Ascending aorta (tissue), 2 donors: ENCODE measurements at places on chromosomes 6 and 20.

- no peak for DNase-seq
Observed at GRCh38 chr20:43728686-43729255, 2.0 kb upstream of the GTSF1L start.

DNA sequence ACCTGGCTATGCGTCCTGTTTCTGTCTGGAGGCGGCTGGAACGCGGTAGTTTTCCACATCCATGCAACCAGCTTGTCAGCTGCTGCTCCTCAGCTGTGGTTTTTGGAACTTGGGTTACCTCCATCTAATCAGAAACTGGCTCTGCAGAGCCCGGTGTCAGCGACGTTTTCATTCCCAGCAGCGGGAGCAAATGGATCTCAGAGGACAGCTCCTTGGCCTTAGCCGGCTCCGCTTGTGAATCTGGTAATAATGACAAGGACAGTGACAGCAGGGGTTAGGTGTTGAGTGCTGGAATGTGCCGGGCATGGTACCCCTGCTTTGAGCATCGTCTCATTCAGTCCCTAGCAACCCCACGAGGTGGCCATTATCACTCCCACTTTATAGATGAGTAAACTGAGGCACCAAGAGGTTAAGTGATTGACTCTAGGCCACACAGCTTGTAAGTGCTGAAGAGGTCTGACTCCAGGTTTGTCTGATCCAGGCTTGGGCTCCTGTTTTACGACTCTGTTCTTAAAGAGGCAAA, 1.3 kb downstream of the SLCO4A1 start:
- DNase-seq, result no peak

DNA sequence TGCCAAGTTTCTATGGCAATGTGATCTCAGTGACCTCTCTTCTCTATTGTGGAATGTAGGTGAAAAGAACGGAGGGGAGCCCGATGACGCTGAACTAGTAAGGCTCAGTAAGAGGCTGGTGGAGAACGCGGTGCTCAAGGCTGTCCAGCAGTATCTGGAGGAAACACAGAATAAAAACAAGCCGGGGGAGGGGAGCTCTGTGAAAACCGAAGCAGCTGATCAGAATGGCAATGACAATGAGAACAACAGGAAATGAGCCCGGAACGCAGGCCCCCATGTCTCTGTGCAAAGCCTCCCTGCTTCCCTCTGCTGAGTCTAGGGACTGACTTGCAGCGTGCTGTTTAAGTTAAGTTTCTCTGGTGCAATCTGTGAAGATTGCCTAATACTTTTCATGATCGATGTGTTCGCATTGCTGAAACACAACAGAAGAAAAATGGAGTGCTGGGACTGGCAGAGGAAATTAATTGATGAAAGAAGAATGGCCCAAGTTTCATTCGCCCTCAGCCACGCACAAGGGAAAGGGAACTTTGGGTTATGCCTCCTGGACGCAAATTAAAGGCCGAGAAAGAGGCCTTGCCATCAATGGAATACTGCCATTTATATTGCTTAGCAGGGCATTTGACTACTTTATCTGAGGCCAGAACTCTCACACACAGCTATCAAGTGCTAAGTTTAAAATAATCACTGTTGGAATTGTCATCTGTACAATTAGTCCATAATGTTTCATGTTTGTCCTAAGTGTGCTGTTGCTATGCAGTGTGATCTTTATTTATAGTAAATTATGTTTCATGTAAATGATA, 146.4 kb downstream of the AKAP7 start:
- peak; percentile 65 for DNase-seq

DNA sequence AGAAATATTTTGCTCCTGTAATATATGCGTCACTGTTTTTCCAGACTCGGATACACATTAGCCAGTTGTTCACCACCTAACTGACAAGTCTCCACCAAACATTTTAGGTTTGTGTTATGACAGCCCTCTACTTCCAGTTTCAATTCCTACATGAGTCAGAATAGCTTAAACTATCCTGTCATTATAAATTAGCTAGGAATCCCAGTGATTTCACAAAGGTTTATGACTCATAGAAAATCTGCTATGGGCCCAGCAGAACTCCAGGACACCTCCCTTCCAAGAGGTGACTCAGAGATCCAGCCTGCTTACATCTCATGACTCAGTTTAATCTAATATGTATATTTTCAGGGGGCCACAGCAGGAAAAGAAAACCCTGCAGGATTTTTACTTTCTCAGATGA, 17.4 kb upstream of the PLCB4 start:
- no peak for DNase-seq

DNA sequence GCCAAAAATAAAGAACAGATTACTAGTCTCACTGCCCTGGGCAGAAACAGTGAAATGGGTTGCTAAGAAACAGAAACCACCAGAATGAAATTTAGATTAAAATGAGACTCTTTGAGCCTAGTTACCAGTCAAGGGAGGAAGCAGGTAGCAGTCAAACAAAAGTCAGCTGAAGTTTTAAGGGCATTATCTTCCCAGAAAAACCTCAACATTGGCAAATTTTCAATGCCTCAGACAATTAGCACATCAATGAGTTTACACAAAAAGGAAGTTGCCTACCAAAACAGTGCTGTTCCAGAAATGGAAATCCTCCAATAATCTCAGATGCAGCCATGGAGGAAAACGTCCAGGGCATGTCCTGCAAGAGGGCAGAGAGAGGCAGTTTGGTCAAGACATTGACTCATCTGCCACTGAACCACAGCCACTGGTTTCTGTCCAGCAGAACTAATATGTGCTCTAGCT, 399.7 kb upstream of the ADGRB3 start:
- DNase-seq, result no peak

- no peak for DNase-seq
Observed at GRCh38 chr6:122289762-122290539, 109.5 kb upstream of the HSF2 start.

DNA sequence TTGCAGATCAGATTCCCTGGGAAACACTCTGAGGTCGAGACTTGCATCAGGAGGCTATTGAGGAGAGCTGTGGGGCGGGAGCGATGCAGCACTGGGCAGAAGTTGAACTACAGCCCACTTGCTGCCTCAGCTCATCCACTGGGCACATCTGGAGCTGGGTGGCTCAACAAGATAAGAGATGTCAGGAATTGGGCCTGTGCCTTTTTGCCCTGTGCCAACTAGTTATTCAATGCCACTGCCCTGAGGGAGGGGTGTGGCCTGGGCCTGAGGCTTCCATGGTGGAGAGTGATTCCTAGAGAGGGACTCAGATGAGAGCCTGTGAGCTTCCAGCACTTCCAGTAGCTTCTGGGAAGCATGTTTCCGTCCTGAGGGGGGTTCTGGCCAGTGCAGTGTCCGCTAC, 32.7 kb downstream of the BRPF3 start:
- DNase-seq, result no peak

- no peak for DNase-seq
Observed at GRCh38 chr6:142697922-142698321, 247.1 kb downstream of the HIVEP2 start.

DNA sequence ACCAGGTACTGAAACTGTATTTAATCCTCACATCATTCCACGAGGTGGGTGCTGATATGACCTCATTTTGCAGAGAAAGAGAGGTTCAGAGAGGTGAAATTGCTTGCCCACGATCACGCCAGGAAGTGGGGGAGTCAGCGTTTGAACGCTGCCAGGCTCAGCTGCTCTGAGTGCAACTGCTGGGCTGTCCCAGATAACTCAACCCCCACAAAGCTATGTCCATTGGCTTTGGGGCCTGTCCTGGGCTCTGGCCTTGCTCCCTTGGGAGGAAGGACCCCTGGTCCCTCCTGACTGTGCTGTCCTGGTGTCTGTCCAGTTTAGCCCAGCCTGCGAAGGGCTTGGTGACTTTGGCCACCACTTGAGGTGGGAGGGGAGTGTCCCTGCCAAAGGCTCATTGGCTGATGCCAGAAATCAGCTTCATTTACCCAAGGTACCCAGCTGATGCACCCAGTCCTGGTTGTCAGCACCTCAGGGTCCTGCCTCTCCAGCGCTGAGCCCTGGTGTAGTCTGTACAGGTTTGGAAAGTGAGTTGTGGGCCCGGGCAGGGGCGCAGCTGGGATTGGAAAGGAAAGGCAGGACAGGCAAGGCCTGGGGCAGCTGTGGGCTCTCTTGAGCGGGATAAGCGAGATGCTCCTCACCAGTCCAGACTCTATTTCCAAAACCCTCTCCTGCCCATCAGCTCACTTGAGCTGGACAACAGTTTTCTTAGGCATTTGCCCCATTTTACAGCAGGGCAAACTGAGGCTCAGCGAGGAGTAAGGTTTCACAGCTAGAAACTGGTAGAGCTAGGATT, 38.5 kb downstream of the SUN5 start:
- peak; percentile 33 for DNase-seq
